ENCODE measurements at places on chromosomes 7 and 10.

DNA sequence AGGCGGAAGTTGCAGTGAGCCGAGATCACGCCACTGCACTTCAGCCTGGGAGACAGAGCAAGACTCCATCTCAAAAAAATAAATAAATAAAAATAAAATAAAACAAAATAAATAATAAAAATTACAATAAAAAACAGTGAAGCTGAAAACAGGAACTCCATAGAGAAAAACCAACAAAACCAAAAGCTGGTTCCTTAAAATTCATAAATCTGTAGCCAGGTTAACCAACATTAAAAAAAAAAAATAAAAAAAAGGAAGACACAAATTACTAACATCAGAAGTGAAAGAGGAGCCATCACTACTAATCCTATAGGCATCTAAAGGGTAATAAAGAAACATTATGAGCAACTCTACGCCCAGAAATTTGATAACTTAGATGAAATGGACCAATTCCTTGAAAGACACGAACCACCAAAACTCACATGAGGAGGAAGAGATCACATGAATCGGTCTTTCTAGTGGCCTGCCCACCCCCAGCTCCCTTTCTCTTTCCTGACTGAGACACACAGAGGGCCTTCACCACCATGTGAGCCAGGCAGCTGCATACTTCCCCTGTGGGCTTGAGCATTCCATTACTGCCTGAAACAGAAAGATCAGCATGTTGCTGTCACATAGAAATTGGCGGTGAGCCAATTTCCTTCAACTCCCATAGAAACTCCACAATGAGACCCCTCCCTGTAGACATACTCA lies 208.7 kb downstream of the MAD1L1 start:
- peak; percentile 34 for DNase-seq

DNA sequence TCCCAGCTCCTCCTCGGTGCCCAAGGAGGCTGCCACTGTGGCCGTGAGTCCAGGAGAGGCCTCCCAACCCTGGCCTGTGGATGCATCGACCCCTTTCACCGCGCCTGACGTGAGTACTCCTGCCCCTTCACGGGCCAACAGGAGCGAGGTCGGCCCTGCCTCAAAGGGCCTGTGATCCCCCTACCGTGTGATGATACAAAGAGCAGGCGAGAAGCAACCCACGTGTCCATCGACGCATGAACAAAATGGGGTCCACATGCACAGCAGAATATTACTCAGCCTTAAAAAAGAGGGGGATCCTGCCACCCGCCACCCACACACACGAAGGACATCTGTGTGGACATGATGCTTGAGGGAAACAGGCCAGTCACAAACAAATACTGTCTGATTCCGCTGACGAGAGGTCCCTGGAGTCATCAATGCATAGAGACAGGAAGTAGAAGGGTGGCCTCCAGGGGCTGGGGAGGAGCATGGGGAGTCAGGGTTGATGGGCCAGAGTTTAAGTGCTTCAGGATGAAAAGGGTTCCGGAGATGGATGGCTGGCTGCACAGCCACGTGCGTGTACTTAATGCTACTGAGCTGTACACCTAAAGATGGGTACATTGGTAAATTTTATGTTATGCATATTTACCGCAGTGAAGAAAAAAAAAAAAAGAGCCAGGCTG lies 151.9 kb downstream of the PRKAG2 start:
- DNase-seq: no peak

GRCh38 chr7:50818324-50818723 lies 35.6 kb upstream of the GRB10 start:
- no peak for DNase-seq

GRCh38 chr10:80372675-80373074 lies 16.1 kb downstream of the DYDC2 start:
- no peak for DNase-seq

DNA sequence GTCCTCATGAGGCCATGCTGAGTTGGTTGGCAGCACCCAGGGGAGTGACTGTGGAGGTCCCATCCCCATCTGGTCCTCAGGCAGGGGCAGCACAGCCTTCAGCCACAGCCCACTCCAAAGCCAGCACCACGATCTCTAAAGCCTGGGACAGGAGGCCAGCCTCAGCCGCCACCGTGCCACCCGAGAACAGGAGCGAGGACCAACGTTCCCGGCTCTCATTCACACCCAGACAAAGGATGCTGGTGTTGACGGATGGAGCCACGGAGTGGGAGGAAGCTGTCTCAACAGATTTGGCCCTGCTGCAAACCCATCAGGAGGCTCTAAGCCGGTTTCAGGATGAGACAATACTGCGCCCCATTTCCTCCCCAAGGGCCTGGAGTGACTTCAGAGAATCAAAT lies 42.7 kb upstream of the PPP2R2D start:
- DNase-seq: no peak

- DNase-seq: peak; percentile 82
Measured at GRCh38 chr7:1473864-1474512, 14.7 kb upstream of the MICALL2 start.

Measured in CD4-positive, alpha-beta T cell treated with Interleukin-15 for 1 hour (primary cell).